ENCODE measurements at places on chromosomes 13 and 19. TPM values are rescaled to one million over a fixed set of nuclear protein-coding genes. Genes with fewer than 3 reads are reported as not detected.

DNA sequence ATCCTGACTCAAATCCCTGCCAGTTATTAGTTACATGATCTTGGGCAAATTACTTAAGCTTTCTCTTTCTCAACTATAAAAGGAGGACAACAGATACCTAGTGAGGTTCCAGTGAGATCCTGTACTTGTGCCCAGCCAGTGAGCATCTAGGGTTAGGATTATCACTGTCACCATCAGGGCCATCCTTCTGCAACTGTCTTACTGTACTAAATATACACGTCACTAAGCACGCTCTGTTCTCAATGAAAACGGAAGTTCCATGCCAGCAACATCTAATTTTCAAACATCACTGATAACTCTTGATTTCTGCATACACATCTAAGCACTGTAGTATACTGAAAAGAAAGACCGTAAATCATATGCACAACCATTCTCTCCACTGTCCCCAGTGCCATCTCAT is 70.0 kb downstream of the FOXO1 start:
- DNase-seq = no peak

DNA sequence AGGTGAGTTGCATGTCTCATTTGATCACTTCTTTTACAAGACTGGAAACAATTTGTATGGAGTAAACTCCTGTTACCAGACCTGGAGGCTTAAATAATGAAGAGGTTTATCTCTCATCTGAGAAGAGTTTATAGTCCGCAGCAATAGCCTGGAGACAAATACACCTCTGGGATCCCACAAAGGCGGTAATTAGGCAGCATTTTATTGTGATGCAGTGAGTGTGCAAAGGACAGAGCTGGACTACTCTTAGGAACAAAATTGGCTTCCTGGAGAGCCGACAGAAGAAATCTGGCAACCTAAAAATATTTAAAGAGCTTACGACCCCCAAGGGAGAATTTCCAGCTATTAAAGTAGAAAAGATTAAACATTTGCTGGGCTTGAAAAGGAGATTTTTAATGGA is 11.8 kb upstream of the KATNAL1 start:
- peak; percentile 88 for DNase-seq

Gene CLC
- 1.2 TPM for total RNA-seq

Gene PTGIR
- 2.7 TPM for total RNA-seq

- DNase-seq = no peak
Measured at GRCh38 chr19:35117116-35117515, 1.5 kb downstream of the FXYD3 start.

GRCh38 chr13:95570016-95570415 is 17.5 kb downstream of the CLDN10 start:
- no peak for DNase-seq

Gene TMTC4
- total RNA-seq = 12.7 TPM

Gene ZNF569
- total RNA-seq = 8.3 TPM

GRCh38 chr13:28173793-28174192 is 35.4 kb downstream of the PAN3 start:
- DNase-seq = no peak

GRCh38 chr19:45311621-45312020 is 11.1 kb downstream of the CKM start:
- DNase-seq = peak; percentile 57

DNA sequence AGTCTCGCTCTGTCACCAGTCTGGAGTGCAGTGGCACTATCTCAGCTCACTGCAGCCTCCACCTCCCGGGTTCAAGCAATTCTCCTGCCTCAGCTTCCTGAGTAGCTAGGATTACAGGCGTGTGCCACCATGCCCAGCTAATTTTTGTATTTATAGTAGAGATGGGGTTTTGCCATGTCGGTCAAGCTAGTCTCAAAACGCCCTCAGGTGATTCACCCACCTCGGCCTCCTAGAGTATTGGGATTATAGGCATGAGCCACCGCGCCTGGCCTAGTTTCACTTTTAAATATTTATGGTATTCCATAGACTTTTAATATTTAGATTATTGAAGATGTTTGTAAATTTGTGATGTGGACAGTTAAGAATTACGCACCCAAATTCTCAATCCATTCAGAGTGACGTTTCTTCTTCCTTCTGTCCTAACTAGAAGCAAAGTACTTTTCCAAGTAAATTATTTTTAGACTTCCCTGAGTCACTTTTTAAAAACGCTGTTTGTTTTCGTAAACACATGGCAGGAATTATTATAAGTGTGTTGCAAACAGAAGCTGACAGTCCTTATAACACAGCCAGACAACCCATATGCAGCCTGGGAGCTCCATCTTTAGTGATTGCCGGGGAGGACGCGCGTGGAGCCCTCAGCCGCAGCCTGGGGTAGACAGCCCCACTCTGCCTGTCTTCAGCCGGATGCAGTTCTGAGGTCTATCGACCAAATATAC is 131.7 kb downstream of the ATP11A start:
- DNase-seq = no peak

DNA sequence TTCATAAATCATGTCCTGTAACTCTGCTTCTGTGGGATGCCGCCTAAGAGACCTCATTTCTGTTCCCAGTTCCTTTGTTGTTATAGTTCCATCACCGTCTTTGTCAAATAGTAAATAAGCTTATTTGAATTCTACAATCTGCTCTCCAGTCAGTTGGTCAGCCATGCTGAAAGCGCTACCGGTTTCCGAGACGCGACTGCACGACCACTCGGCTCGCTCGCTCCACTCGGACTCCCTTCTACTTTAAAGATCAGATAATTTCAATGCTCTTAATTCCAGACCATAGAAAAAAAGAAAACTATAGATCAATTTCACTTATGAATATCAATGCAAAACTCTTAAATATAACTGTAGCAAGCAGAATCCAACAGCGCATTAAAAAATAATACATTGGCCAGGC is 64.2 kb upstream of the STK24 start:
- no peak for DNase-seq

DNA sequence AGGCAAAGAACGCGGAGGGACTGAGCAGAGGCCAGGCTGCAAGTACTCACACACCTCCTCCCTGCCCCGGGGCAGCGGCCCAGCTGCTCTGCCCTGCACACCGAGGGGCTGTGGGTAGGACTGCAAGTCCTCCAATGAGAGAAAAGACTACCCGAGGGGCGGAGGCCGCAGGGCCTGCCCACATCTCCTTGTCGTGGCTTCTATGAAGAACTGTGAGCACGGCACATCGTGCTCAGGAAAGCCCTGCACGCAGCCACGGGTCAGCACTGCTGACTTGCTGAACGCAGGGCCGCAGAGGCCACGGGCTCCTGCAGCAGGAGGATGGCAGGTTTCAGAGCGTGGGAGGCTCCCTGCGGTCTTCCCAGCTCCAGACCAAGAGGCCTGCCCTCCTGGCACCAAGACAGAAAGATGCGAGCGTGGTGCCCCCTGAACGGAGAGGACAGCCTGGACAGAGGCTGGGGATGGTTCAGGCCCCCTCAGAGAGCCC is 37.4 kb downstream of the CEBPG start:
- DNase-seq = no peak

Gene TMPRSS9
- total RNA-seq = 0.18 TPM

DNA sequence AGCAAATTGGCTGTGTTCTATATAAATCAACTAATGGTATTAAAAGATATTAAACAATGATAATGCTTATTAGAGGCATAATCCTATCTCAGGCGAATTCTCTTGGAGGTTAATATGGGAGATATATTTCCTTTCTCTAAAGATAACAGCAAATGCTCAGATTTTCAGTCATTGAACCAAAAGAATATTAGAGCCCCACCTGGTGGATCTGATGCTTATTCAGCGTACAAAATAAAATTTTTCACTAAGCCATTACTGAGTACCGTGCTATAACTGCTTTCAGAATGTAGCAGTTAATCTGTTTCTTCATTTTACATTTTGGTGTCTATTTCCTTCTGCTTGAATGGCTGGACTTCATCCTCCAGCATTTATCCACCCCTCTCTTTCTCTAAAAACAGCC is 143.3 kb upstream of the IPO5 start:
- DNase-seq = peak; percentile 43

- no peak for DNase-seq
Measured at GRCh38 chr19:41447732-41448332, 4.9 kb downstream of the ERICH4 start.

DNA sequence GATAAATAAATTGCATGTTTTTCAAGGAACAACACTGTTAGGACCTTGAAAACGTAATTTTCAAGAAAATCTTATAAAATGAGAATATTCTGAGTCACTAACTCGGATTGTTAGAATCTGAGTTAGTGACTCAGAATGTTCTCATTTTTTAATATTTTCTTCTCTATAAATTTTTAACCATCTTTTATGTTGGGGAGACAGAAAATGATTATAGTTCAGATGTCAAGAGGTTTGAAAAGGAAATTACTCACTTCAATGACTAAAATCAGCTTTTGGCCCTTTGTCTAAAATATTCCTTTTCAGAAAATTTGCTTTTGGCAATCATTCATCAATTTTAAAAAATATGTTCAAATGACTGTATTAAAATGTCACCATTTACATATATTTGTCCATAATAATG is 264.2 kb upstream of the EDNRB start:
- no peak for DNase-seq

Gene PDE4C
- total RNA-seq = 3.3 TPM

GRCh38 chr13:99329477-99329876 is 22.3 kb upstream of the GPR183 start:
- DNase-seq = no peak

GRCh38 chr19:54100561-54100960 is at the start of gene OSCAR:
Gene OSCAR, minus strand, starts transcription at chr19:54100803. Its CDS starts 11 bp downstream, at chr19:54100792.
- DNase-seq = peak; percentile 43

DNA sequence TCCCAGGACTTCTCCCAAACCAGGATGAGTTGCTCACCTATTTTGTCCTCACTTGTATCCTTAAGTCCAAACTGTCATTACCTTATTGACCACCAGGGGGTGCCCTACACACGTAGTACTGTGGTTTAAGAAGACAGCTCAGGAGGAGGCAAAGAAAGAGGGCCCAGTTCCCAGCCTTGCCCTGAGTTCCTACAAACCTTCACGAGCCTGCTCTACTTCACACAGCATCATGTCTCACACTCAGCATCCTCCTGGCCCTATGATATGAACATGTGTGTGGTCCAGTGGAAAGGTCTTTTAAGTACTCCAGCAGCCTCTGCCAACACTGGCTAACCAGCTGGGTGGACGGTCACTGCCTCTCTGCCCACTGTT is 8.1 kb upstream of the ZNF784 start:
- DNase-seq = peak; percentile 95

Gene CEACAM6
- 0.04 TPM for total RNA-seq

Gene GTF2F2
- 21.9 TPM for total RNA-seq

Gene FAM216B
- total RNA-seq = 0.09 TPM

GRCh38 chr19:31626941-31627340 is 277.7 kb upstream of the TSHZ3 start:
- DNase-seq = no peak

DNA sequence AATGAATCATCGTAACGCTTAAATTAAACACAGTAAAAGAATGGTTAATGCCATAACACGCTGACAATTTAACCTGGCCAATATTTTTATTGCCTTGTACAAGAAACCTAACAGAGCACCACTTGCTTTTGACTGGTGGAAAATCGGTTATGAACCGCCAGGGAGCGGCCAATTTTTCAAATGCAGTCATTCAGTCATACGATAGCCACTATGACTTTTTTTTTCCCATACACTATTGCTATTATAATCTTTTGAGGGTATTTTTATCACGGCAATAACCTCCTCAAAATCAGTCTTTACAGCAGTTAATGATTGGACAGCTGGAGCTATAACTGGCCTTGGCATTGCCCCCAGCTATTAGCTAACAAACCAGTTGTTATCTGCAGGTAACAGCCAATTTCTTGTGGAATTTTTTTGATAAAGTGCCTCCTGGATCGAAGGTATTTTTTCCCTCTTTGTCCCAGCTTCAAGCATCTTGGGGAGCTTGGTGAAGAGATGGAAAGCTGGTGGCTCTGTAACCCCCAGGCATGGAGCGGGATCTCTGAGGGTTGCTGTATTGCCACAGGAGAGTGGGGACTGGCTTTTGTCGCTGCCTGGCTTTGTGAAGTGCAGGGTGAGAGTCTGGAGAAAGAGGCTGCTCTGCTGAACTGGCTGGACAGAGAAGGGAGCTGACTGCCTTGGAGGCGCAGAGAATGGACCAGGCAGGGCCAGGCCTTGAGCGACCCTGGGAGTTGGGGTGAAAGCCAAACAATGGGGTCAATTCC is 198.4 kb upstream of the ZNF536 start:
- DNase-seq = no peak
